ENCODE measurements at places on chromosomes 13 and 19.

GRCh38 chr13:24698686-24699085 is 18.5 kb downstream of the ATP12A start:
- DNase-seq: no peak

- no peak for DNase-seq
Observed at GRCh38 chr19:35125270-35125717, 9.6 kb downstream of the LGI4 start.

DNA sequence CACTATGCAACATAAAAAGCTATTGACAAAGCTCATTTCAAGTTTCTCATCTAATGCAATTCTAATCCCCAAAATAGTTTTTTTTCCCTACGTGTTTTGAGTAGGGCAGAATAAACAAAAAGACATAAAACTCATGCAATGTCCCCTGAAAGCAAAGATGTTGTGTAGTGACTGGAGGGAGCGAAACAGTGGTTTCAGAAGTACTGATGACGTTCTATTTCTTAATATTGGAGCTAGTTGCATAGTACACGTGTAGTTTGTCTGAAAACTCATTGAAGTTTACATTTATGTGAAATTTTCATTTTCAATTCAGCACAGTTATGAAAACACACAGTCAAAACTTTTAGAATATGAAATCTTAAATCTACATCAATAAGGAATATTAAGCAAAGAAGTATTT is 31.6 kb downstream of the USP12 start:
- no peak for DNase-seq

DNA sequence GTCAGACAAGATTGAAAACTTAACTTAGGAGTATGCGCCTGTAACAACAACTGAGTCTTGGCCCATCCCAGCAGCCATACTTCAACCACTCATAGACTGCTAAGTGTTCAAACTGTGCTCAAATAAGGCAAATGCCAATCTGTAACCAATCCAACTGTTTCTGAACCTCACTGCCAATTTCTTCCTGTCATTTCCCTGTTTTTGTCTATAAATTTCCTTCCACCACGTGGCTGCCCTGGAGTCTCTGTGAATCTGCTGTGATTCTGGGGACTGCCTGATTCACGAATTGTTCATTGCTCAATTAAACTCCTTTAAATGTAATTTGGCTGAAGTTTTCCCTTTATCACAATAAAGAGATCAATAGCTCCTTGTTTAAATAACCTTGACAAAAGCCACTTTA is 50.8 kb upstream of the FREM2 start:
- no peak for DNase-seq

- DNase-seq: no peak
Observed at GRCh38 chr13:112457485-112457884, 81.3 kb downstream of the SPACA7 start.

- DNase-seq: no peak
Observed at GRCh38 chr13:71935166-71935840, 68.3 kb upstream of the DACH1 start.

DNA sequence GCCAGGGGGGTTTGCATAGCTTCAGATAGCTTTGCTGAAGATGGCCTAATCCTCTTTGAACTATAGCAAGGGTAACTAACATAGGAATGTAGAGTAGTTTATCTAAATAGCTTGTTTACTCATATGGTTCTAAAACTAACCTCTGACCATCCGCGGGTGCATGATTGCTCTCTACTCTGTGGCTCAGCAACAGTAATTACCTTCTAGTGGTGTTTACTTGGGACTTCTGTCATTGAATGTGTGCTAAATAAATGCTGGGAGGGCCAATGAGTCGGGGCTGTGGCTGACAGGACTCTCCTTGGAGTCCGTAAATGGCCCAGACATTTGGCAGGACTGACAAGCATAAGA is 1461.9 kb downstream of the UQCRFS1 start:
- DNase-seq: no peak

DNA sequence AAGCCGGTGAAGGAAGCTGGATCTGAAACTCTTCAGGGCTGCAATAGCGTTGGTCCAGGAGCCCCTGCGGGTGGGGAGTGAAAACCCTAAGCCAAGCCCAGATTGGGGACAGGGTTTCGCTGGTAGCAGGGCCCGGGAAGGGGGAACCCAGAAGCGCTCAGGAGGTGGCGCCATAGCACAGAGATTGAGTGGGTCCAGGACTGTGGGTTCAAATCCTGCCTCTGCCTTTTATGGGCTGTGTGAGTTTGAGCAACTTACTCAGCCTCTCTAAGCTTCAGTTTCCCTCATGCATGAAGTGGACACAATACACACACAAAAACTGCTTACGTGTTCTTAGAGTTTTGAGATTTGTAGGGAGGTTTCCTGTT is 8.3 kb upstream of the SYCN start:
- DNase-seq: no peak

GRCh38 chr13:82993417-82993816 is 888.9 kb downstream of the SLITRK1 start:
- DNase-seq: no peak

DNA sequence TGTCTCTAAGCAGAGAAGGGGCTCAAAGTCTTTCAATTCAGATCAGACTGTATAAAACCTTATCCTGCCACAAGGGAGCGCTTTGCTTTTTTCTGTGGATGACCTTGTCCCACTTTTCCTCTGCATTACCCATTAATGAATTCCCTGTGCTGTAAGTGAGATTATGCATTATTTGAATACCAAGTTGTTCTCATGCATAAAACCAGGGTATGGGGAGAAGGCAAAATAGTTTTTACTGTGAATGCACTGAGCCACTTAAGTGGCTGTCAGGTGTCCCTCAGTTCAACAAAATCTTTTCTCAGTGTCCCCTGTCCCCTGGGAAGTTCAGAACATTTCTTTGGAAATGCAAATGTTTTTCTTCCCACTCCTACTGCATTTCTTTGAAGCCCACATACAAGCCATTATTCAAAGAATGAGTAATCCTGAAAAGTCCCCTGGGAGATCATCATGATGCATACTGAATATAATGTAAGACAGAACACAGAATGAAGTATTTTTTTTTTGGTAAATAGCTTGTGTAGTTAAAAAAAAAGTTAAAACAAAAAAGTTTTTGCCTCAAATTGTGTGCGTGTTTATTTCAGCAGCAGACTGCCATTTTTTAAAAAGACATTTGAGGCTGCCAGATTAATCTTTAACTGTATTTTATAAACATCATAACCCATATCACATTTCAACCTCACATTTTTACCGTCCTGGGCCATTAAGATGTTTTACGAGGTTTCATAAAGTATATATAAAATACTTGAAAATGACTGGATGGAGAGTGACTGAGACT is 506.7 kb upstream of the PCDH9 start:
- peak; percentile 21 for DNase-seq

DNA sequence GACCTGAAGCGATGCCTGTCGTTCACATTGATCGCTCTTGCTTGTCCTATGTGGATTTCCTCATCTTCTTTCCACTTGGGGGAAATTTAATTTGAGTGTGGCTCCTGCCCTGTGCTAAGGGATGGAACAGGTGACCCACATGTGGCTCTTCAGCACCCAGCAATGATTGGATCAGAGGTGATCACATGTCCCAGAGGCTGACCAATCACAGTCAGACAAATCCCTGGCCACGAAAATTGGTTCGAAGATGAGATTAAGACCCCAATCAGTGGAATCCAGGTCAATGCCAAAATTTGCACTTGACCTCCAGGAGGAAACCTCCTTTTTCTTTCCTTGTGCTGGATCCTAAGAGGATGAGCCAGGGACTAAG is 23.7 kb downstream of the AMER2 start:
- no peak for DNase-seq

DNA sequence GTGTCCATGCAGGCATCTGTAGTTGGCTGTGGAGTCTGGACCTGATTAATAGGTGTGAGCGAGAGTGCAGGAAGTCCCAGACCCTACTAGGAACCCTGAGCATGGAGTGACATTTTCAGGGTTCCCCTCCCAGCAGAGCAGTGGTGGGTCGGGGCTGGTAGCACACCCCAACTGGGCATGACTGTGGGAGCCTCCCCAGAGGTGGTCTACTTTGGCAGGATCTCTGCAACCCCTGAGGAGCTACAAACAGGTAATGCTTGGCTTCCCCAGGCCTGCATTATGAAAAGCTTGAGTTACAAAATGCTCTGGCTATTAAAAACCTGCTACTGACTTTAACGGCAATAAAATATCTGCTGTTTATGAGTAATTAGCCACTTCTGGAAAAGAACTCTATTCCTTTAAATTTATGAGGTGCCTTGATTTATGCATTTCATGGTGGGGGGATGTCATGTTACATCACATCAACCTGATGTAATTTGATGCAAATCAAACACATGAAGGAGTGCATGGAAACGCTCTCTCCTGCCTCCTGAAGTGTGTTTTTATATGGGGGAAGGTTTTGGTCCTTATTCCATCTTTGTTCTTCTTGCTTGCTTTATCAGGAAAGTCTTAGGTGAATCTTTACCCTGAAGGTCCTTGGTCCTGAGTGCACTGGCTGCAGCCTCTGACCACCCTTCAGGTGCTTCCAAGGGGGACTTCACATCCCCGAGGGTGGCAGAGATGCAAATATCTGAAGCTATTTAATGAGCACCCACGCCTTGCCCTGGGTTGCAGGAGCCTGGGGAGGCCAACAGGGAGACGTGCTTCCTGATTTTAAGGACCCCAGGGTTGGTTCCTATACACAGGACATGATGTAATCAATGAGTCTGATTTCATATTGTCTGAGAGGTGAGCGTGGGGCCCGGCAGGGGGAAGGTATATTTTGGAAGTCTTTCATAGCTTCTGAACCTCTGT is 54.0 kb downstream of the ZNF536 start:
- DNase-seq: no peak

GRCh38 chr13:49082653-49083536 is 107.2 kb downstream of the FNDC3A start:
- DNase-seq: no peak

GRCh38 chr13:43537124-43537523 is 249.6 kb downstream of the ENOX1 start:
- no peak for DNase-seq

GRCh38 chr19:8811315-8812172 is 20.6 kb downstream of the ZNF558 start:
- no peak for DNase-seq

GRCh38 chr13:45356966-45357672 is 16.1 kb upstream of the TPT1 start:
- no peak for DNase-seq

All from right hindlimb (tissue), 1 donor.